ENCODE measurements at places on chromosomes 5 and 9.

DNA sequence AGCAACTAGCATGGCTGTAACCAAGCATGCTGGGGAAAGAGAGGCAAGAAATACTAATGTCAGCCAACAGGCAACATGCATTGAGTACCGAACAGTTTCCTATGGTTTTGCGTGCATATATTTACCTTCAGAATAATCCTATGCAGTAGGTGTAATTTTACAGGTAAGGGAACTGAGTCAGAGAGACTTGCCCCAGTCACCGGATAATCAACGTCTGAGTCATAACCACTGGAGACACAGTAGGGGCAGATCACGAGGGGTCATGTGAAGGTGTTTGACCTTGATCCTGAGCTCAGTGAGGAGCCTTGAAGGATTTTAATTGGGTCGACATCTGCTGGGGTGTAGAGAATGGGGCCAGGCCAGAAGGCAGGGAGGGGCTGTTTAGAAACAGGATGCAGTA, 13.4 kb upstream of the TSC1 start:
- DNase-seq, result no peak

GRCh38 chr9:5499889-5500398, 10.4 kb upstream of the PDCD1LG2 start:
- DNase-seq, result no peak

- DNase-seq, result peak; percentile 85
Measured at GRCh38 chr9:13088720-13089427, 190.6 kb downstream of the MPDZ start.

DNA sequence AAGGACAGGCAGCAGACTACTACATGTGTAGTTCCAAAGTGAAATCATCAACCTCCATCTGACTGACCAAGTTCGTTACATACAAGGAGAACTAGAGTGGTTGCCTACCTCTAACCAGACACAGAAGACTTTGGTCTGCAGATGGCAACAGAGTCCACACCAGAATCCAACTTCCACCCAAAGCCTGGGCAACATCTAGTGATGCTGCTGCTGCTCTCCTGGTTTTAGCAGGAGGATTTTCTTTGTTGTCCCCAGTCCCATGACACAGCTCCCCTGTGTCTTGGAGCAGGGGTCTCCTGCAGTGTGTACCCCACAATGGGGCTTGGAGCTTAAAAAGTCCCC, 46.4 kb upstream of the APC start:
- no peak for DNase-seq

DNA sequence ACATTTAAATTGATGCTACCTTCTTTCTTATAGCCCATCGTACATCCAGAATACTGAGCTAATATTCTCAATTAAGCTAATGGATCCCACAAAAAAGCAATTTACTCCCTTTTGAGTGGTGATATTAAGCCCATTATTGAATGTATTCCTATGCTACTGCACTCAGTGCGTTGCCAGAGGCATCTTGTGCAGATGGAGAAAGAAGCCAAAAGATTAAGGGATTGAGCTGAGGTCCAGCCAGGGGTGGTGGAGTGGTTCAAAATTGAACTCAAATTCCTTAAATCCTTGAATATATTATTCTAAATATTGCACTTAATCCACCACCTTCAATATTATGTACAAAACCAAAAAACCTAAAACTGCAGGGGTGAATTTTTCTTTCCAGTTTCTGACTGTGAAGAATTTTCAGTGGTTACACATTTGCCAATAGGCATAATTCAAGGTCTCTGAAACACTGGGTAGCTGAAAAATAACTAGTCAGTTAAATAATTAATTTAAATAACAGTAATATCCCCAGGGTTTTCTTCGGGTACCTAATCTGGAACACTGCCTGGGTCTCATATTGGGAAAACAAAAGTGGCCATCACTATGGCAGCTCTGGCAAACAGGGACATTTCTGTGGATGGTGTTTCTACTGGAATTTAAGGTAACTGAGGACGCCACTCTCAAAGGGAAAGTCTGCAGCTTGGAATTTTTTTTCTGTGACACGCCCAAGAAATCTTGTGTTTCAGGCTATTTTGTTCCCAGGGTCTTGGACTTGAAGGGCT, 6.2 kb upstream of the LIFR start:
- no peak for DNase-seq

Measured in GM03348 (cell line).